ENCODE measurements at places on chromosomes 1 and 21.
A peak's percentile ranks its signal among the peaks of the same experiment; 100 is the strongest.

DNA sequence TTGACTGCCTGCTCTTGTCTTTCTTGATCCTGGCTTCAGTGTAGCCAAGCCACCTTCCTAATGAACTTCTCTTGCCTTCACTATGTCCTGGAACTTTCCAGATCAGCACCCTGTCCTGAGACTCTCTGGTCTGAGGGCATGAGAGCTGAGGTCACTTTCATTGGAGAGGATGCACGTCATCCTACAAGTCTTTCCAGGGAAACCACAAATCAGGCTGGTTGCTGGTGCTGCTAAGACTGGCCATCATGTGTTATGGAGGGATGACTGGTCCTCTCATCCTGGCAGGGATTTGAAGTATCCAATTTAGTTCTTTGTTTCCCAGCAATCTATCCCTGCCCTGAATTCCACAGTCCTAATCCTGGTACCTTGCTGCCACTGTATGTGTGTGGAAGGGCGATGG lies 228.6 kb downstream of the GPATCH2 start:
- DNase-seq, result no peak

GRCh38 chr1:203751051-203751450 lies 13.9 kb upstream of the LAX1 start:
- no peak for DNase-seq

DNA sequence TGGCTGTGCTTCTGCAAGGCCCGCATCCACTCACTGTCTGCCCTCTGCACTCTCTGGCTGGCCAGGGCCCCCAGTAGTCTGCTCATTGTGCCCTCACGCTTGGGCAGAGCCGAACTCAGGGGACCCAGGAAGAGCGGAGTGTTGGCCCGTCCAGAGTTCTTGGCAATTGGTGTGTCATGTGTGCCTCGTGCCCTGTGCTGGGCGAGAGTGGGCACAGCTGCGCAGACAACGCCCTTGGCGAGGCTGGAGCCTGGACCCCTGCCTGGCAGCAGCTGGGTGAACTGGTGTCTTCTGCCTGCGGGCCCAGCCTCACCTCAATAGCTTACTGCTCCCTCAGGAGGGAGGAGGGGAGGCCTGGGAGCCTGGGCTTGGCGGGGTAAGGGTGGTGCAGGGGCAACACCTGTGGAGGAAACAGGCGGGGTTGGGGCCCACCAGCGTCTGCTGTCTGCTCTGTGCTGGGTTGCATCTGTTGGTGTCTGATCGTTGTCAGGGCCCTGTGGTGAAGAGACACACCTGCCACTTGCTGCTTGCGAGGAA lies 2.1 kb downstream of the GUK1 start:
- peak; percentile 49 for DNase-seq

DNA sequence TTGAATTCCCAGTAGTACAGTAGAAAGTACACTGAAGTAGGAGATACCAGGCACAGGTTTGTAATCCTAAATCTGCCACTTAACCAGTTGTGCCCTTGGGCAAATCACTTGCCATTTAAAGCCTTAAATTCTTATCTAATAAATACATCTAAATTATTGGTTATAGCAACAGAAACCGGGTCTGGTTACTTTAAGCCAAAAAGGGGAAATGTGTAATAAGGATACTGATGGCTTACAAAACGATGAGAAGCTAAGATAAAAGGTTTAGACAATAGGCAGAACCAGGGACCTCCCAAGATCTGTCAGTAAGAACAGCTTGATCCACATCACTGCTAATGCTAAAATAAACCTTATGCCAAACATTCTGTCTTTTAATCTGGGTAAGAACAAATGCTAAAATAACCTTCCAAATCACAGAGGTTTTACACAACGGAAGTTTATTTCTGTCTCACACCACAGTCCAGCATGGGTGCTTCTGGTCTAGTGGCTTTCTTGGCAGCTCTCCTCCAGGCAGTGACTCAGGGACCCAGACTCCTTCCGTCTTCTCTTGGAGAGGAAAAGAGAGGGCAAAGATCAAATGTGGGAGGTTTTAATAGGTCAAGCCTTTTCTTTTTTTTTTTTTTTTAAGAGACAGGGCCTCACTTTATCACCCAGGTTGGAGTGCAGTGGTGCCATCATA lies 16.5 kb upstream of the ZMYM1 start:
- DNase-seq, result no peak

DNA sequence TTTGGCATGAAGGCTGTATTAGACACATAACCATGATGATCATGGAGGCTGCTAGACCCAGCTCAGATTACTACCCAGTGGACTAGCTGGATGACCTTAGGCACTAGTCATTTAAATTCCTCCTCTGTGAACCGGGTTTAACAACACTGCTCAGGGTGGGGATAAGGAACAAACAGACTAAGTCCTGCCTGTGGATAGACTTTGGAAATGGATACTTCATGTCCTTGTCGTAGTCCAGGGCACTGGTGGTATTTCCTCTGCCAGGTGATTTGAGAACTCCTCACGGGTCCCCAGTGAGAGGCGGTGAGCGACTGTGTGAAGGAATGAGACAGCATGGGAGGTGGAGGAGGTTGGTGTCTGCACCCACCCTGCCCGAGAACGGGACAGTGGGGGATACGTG lies 72.9 kb upstream of the SELENON start:
- no peak for DNase-seq

GRCh38 chr1:103911450-103911849 lies 161.8 kb downstream of the AMY1C start:
- DNase-seq, result no peak

GRCh38 chr1:63848733-63849132 lies 74.9 kb downstream of the ROR1 start:
- DNase-seq, result no peak

- no peak for DNase-seq
Measured at GRCh38 chr1:176461576-176461975, 1.4 kb upstream of the PAPPA2 start.

DNA sequence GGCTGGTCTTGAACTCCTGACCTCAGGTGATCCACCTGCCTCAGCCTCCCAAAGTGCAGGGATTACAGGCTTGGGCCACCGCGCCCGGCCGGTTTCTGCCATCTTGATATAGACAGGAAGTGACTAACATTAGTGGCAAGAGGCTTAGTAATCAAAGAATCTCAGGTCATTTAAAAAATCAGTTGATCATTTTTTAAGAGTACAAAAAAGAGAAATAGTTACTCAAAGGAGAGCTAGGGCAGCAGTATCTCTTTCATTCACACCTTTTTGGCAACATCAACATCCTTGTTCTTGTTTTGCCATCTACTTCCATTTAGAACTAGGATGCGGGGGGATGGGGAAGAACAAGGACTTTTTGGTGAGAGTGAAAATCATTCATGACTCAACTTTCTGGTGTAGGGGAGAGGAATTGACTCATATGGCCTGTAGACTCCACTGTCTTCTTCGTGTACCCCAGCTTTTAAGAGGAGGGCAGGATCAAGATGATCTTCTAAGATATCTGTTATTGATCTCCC lies 8.8 kb downstream of the FCRLB start:
- DNase-seq, result no peak

- DNase-seq, result no peak
Measured at GRCh38 chr1:219066631-219067349, 106.9 kb upstream of the LYPLAL1 start.

GRCh38 chr1:20190256-20191160 lies 4.2 kb upstream of the PLA2G2C start:
- no peak for DNase-seq

GRCh38 chr1:245671349-245671748 lies 516.6 kb downstream of the KIF26B start:
- no peak for DNase-seq

DNA sequence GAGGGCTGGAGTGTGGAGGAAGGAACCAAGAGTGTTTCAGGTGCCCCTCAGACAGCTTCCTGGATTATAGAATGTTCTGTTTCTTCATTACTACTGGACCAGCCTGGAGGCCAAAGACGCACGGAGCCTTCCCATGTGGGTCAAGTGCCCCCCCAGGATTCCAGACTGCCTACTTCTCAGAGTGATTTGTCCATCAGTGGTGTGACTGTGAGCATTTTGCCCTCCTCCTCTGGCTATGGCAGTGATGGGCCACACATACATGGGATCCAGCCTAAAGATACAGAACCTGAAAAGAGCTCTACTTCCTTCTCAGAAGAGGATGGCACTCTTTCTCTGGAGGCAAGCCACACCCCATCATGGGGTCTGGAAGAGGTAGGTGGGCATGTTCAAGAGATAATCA lies 64.9 kb downstream of the MACF1 start:
- no peak for DNase-seq

GRCh38 chr1:228544921-228545591 lies 57.9 kb downstream of the RNF187 start:
- DNase-seq, result no peak

GRCh38 chr1:208485512-208485911 lies 241.3 kb upstream of the PLXNA2 start:
- no peak for DNase-seq

GRCh38 chr21:39003982-39004633 lies 179.1 kb downstream of the PSMG1 start:
- no peak for DNase-seq

DNA sequence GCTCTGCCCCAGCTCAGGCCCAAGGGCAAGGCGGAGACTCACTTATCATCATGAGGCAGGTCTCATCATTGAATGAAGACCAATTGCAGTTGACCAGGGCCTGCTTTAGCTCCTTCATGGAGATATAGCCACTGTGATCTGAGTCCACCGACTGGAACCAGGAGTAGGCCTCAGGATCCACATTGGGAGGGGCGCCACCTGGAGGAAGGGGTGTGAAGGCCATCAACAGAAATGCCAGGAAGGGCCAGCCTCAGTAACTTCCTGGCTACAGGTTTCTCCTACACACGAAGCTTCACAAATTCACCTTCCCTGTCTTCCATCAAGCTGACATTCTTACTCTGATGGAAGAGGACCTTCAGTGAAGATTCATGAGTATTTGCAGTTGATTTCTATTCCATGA lies 11.6 kb downstream of the PEF1 start:
- DNase-seq, result no peak

- no peak for DNase-seq
Measured at GRCh38 chr1:25837262-25837875, 17.6 kb downstream of the MTFR1L start.

GRCh38 chr21:42006765-42007164 lies 3.4 kb downstream of the ZBTB21 start:
- DNase-seq, result no peak

- no peak for DNase-seq
Measured at GRCh38 chr1:119279456-119280381, 88.9 kb upstream of the HAO2 start.

GRCh38 chr1:40948741-40949443 lies 30.6 kb upstream of the CTPS1 start:
- DNase-seq, result no peak

- DNase-seq, result no peak
Measured at GRCh38 chr1:169052727-169053126, 53.8 kb upstream of the ATP1B1 start.

DNA sequence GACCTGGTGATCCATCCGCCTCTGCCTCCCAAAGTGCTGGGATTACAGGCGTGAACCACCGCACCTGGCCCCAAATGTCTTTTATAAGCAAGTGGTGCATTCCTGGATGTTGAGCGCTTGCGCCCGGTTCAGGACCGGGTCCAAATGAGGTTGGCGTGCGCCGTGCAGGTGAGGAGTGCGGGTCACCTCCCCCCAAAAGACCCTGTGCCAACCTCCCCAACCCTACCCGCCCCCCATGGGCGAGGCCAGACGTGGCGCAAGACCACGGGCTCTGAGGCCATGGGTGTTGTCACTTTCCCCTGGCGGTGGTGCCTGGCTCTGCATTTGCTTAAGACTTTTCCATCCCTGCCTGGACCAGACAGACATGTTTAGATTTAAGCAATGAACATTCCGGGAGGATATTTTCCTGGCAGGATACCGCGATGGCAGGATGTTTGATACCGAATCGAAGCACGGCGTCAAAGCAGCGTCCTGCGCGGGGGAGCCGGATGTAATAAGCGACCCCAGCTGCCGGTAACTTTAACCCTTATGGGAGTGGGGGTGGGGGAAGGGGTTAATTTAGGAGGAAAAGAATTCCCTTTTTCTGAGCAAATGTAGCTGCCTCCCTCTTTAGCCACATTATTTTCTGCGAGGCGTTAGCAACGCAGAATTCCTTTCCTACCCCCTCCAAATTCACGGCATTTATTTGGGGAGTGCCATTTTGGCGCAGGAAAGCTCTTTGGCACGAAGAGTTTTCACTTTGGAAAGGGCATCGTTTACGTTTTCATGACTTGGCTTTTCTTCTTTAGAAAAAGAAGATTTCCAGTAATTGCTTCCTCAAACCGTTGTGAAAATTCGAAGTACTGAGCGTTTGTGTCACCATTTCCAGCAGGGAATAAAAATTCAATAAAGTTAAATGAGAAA lies 27.8 kb upstream of the RNF187 start:
- DNase-seq, result peak; percentile 67

DNA sequence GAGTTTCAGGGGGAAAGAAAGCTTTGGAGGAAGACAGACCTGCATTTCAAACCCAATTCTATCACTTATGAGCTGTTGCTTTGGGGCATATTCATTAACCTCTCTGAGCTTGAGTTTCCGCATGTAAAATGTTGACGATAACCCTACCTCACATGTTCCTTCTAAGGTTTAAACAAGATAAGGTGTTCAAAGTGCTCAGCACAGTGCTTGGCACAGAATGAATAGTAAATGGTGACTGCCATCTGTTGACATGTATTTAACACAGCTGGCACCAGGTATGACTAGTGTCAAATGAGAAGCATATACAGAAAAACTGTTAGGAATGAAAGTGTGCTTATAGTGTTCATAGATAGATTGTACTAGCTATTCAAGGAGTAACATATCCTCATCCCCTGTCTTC lies 155.5 kb downstream of the PTGER3 start:
- no peak for DNase-seq

DNA sequence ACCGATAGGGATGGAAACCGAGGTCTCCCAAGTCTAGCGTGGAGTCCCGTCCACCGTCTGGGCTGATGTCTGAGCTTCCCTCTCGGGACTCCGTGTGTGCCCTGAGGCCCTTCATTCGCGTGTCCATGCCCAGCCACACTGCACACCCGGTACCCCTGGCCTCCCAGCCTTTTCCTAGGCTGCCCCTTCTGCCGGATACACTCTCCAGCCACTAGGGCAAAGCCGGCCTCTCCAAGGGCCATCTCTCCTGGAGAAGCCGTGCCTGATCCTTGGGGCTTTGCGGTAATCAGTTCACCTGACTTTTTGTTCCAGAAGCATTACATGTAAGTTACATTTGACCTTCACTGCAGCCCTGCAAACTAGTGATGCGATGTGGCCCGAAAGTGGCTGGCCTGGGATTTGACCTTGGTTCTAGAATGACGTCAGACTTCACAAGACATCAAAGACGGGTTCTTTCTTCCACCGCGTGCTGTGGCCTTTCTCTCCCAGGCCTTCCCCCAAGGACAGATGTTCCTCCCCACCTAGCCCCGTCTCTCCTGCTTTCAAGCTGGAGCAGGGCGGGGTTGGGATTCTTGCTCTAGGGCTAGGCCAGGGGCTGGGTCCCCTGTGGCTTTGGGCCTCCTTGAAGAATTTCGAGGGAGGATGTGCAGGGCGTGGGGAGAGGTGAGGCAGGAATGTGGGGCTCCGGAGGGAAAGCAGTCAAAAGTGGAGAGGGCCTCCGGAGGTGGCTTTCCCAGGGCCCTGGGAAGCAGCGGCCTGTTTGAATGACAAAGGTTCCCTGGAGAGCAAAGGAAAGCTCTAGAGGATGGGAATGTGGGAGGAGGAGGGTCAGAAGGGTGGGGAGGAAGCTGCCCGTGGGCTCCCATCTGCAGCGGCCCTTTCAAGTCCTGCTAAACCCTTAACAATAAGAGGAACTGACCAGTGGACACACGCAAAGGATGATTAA lies 49.7 kb upstream of the SLC2A1 start:
- no peak for DNase-seq
